Stimulated activated CD4-positive, alpha-beta T cell treated with anti-CD3 and anti-CD28 coated beads, Interleukin-1b, Interleukin-23, amount 100 ng/mL, for 24 hours (primary cell): ENCODE measurements at places on chromosomes 6 and 20.

GRCh38 chr20:38836991-38837390 lies 31.5 kb downstream of the PPP1R16B start:
- DNase-seq = no peak

GRCh38 chr20:20228351-20228750 lies 139.6 kb upstream of the INSM1 start:
- no peak for DNase-seq

DNA sequence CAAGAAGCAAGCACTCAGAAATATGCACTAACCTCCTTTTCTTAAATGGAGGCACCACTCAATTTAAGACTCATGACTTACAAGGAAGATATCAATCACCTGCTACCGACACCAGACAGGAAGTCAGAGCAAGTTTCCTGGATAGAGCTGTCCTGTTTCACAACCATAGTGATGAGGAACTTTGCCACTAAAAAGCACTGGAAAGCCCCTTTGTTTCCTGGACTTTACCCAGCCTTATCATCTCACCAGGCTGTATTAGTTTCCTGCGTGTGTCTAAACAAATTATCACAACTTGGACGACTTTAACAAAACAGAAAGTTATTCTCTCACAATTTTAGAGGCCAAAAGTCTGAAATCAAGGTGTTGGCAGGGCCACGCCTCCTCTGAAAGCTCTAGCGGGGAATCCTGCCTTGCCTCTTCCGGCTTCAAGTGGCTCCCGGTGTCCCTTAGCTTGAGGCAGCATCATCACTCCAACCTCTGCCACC lies 253.8 kb upstream of the STXBP5 start:
- no peak for DNase-seq

DNA sequence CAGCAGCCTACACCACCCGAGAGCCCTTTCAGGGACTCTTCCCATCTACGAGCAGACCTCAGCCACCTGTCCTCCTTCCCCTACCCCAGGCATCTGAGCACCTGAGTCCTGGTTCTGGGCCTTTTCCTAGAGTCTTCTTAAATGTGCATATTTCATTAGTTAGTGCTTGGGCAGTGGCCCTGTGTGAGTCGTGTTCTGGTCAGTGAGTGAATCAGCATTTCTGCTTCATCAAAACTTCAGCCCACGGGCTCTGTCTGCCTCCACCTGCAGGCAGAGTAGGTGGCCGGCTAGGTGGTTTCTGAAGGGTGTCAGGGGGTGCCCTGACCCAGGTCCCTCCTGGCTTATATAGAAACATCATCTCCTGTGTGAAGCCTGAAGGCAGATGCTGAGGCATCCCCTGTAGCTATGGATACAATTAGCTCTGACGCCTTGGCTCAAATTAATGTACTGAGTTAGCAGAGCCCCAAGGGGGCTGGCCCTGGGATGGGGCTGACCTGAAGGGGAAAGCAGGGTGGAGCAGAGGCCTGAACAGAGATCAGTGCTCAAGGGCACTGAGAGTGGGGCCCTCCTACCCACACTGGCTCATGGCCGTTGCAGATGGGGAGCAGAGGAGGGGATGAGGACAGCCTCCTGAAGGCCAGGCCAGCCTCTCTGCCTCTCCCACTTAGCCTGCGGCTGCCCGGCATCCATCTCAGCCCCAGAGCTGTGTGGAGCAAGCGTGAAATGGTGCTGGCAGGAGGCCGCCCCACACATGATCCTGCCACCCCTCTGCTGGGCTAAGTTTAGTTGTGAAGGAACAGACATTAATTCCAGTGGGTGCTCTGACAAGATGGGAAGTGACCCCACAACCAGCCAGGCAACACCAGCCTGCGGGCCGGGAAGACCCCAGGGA lies 13.6 kb downstream of the IP6K3 start:
- DNase-seq = no peak

- DNase-seq = no peak
These were observed 75.2 kb upstream of the IYD start for GRCh38 chr6:150293423-150294173.

DNA sequence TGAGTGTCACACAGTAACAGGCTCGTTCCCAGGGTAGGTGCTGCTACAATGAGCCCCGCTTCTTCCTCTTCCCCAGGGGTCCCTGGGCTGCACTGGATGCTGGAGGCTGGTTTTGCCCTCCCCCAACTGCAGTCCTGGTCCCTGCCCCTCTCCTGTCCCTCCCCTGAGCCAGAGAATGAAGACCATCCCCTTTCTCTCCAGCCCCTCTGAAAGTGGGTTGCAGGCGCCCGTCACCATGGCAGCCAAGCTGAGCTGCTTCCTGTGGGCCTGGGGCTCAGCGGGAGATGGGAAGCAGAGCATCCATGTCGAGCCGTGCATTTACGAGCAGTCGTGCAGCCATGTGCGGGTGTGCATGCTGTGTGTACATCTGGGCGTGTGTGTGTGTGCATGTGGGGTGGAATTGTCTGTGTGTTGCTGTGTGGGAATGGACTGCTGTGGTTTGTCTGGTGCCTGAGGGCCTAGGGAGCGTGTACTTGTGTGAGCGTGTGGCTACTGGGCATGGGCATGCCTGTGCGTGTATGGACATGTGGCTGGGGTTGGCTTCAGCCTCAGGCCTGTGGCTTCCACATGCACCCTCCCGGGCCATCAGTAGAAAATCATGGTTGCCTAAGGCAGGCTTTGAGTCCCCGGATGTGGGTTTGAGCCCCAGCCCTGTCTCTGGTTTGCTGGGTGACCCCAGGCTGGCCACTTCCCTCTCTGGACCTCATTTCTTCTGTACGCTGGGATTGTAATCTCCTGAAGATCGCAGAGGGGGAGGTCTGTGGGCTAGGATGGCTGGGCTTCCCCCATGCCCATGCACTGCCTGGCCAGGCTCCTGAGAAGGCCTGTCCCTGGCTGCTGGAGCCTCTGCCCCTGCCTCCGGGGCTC lies 48.8 kb downstream of the SRC start:
- no peak for DNase-seq

DNA sequence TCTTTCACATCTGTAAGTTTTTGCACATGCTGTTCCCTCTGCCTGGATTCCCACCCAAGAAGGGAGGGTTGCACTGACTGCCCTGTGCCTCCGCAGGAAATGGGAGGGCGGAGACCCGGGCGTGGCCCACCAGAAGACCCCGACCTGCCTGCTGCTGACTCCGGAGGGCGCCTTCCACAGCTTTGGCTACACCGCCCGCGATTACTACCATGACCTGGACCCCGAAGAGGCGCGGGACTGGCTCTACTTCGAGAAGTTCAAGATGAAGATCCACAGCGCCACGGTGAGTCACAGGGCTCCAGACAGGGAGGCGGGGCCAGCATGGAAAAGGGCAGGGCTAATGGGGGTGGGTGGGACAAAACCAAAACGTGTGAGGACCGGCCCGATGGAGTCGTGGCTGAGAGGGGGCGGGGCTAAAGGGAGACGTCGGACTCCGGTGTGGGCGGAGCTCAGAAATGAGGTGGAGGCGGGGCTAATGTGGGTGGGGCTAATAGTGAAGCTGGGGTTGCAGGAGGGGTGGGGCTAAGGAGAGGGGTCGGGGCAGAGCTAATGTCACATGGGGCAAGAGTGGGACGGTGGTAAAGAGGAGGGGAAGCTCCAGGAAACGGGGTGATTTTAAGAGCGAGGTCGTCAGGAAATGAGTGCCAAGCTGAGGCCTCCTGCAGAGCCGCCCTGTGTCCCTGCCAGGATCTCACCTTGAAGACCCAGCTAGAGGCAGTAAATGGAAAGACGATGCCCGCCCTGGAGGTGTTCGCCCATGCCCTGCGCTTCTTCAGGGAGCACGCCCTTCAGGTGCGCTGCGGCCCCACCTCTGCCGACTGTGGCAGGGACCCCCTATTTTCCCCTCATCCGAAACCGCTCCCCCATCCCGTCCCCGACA lies 12.6 kb downstream of the HSPA12B start:
- DNase-seq = peak; percentile 48

GRCh38 chr20:62815066-62815991 lies 1.5 kb upstream of the COL9A3 start:
- no peak for DNase-seq

DNA sequence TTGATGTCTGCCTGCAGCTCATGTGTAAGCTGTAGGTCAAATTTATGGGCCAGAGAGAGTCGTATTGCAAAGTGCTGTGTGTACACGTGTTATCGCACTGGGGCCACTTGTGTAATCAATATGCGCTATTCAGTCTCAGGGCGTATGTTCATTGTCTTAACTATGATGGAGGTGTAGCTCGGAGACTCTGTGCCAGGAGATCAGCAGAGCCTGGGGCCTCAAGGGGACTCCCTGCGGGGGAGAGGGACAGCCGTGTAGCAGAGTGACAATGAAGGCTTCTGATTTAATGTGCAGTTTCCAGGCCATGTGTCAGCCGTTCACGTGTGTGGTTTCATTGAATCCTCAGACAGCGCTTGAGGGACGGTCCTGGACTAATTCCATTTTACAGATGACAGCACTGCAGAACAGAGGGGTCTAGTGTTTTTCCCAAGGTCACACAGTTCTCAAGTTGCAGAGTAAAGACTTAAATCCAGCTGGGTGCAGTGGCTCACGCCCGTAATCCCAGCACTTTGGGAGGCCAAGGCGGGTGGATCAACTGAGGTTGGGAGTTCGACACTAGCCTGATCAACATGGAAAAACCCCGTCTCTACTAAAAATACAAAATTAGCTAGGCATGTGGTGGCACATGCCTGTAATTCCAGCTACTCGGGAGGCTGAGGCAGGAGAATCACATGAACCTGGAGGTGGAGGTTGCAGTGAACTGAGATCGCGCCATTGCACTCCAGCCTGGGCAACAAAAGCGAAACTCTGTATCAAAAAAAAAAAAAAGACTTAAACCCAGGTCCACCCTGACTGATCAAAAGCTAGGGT lies 242.5 kb downstream of the PREX1 start:
- no peak for DNase-seq

DNA sequence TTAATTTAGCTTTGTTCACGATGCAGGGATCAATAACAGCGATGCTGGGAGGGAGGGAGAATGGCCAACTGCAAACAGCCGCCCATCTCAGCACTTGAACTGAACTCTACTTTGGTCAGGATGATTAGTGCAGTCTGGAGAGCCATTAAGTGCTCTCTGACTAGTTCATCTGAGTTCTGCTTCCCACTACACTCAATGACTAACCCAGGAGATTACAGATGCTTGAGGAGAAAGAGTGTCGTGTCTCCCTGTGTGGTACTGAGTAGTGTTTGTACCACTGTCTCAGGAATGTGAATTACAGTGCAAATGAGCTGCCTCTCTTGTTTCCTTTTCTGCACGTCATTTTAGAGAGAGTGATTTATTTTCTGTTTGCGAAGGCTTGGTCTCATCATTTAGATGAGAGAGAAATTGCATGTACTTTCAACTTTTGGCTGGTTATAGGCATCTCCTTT lies 23.5 kb downstream of the CARMIL1 start:
- no peak for DNase-seq

DNA sequence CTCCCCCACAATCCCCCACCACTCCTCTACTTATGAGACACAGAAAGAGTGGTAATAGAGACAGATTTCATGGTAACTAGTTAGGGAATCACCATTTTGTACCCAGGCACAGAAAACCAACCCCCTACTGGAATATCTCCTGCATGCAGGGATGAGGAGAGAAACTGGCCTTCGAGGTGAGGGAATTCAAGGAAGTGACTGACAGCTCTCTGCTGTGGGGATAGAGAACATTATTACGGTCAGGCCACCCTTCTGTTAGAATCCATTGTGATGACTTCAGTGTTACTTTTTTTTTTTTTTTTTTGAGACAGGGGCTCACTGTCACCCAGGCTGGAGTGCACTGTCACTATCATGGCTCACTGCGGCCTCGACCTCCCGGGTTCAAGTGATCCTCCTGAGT lies 9.6 kb upstream of the ZHX3 start:
- no peak for DNase-seq
